ENCODE measurements at places on chromosomes 13 and 19.

DNA sequence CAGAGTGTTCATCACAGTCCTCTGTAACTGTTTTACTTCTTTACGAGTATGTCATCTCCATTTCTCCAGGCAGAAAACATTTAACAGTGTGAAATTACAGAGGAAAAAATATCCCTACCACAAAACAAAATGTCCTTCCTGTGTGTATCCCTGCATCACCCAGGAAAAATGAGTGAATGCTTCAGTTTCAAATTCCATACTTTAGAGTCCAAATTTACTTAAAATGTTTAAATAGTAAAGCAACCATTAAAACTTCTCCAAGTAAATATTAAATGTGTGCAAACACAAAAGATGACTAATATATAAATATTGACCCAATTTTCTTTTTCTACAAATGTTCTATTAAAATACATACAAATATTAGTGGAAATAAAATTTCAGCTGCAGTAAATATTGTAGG, 1016.6 kb upstream of the PCDH20 start:
- no peak for DNase-seq

GRCh38 chr13:20506696-20507095, 19.0 kb downstream of the CRYL1 start:
- DNase-seq, result no peak

DNA sequence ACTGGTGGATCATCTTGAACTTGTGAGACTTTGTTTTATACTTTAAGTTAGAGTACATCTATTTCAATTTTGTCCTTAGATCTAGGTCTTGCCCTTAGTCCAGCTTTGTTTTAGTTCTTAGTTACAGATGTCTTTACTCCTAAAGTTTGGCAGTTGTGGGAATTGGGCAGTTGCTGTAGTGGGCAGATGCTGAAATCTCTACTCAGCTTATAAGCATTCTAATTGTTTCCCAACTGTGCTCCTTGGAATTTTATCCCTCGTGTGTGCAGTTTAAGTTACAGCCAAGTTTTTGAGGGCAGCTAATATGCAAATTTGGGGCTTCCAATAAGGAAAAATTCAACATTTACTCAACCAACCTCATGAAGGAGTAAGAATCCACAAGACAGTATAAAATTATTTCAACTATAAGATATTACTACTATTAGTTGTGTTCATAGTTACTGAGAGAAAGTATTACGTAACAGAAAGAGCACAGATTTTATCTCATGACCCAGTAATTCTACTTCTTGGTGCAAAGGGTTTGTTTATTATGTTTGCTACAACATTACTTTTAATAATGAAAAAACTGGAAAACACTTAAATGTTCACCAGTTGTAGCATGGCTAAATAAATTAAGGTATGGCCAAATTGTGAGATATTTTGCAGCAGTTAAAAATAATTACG, 32.9 kb downstream of the CCDC122 start:
- no peak for DNase-seq

DNA sequence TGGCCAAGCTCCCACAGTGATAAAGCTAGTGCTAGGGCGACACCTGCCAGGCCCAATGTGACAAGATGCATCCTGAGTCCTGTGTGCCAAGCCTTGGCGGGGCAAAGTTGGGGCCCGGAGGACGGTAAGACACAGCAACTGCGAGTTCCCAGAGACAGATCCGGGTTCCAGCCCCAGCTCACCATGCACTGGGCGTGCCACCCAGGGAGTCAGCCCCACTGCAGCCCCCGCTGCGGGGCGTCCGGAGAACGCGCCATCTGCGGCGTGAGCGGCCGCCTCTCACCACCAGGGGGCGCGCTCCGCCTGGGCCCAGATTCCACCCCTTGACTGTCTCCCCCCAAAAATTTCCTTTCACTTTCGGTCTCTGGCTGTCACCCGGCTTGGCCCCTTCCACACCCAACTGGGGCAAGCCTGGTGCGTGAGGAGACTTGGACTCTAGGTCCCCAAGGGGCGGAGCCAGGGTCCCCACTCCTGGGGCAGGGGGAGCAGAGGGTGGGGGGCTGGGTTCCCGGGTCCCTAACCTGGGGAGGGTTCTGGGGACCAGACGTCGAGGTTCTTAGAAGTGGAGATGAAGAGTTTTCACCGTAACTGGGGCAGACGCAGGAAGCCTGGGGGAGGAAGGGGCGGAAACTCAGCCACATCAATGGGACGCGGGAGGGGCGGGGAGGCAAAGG, at the start of gene FLT3LG:
Gene FLT3LG, plus strand, starts transcription at position 348 of the 674 bp plus-strand sequence. CDS start 425 bp downstream, outside the sequence.
- DNase-seq, result peak; percentile 74

GRCh38 chr13:113456116-113456702, 2.9 kb upstream of the ADPRHL1 start:
- DNase-seq, result no peak

GRCh38 chr13:77298426-77298825, 28.5 kb downstream of the MYCBP2 start:
- no peak for DNase-seq

- no peak for DNase-seq
Observed at GRCh38 chr13:61253105-61253877, 162.4 kb downstream of the PCDH20 start.

GRCh38 chr13:32323912-32324311, 8.6 kb downstream of the BRCA2 start:
- no peak for DNase-seq

- no peak for DNase-seq
Observed at GRCh38 chr19:55112246-55112776, 5.1 kb downstream of the PPP1R12C start.

- no peak for DNase-seq
Observed at GRCh38 chr13:21033212-21033840, 28.1 kb downstream of the LATS2 start.

GRCh38 chr13:28329395-28330158, 165.4 kb downstream of the FLT1 start:
- no peak for DNase-seq

DNA sequence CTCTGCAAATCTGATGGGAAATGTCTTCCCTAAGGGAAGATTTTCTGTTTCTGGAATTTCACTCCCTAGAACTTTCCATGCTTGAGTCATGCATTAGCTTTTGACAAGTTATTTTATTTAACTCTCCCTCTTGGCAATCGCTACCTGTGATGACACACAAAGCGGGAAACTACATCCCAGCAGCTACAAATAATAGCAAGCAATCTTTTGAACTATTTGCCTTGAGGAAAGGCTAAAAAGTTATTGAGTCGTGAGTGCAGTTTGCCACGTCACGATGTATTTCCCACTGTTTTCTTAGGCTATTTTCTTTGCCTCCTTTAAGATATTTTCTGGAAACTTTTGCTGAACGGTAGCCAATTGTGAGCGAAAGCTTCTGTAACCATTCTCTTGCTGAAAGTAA, 353.3 kb upstream of the HTR2A start:
- no peak for DNase-seq

DNA sequence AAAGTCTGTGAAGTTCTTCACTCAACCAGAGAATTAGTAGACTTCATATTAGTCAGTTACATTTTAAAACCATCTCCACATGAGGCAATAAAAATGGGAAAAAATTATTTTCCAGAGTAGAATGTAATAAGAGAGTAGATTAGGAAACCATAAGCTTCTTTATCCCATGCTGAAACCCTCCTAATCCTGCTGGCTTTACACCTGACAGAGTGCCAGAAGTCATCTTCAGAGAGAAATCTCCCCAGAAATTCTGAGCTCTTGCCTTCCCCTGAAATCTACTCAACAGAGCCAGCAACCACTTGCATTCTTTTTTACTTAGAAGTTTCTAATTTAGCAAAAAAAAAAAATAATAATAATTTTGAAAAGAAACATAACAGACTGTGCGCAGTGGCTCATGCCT, 279.9 kb downstream of the NHLRC3 start:
- DNase-seq, result no peak

GRCh38 chr13:67134417-67135129, 95.6 kb downstream of the PCDH9 start:
- no peak for DNase-seq

GRCh38 chr19:38929929-38930775, at the start of gene SARS2:
SARS2 (minus strand) TSS chr19:38930763; CDS start chr19:38930736, 27 bp downstream.
- DNase-seq, result peak; percentile 84

GRCh38 chr19:29566496-29567054, 39.5 kb upstream of the POP4 start:
- no peak for DNase-seq

DNA sequence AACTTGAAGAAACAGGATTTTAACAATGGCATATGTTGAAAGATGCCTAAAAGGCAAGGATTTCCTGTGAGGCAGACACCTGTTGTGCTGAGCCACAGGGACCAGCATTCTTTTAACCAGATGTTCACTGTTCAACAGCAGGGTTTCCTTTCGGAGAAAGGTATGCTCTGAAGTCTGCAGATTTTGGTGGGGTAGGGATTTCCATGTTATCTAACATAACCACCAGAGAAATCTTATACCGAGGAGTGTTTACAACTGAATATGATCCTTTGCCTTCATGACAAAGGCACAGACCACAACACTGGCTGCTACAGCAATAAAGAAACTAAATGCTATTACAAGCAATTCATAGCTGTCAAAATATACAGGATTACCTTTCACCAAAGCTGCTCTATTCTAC, 48.1 kb downstream of the MPHOSPH8 start:
- DNase-seq, result no peak

- DNase-seq, result peak; percentile 45
Observed at GRCh38 chr19:5961969-5962945, 15.7 kb downstream of the RANBP3 start.

GRCh38 chr13:108225440-108225839, 7.2 kb downstream of the ABHD13 start:
- DNase-seq, result no peak

- no peak for DNase-seq
Observed at GRCh38 chr13:23644126-23644419, 73.9 kb downstream of the TNFRSF19 start.

GRCh38 chr19:14619404-14619803, 36.5 kb downstream of the CLEC17A start:
- DNase-seq, result no peak

GRCh38 chr19:34556488-34556887, 74.9 kb downstream of the WTIP start:
- no peak for DNase-seq

DNA sequence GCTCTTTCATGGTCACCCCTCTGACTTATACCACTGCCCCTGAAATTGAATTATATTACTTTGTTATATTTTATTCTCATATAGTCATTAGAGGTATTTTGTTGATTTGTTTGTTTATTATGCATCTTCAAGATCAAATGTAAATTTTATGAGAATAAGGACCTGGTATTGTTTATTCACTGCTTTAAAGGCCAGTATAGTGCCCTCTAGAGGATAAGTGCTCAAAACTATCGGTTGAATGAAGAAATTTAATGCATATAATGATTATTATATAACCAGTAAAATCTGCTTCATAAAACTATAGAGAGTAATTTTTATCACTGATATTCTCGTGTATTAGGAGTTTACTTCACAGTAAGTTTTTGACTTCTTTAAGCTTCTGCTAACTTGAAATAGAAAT, 1401.9 kb downstream of the SLITRK1 start:
- DNase-seq, result no peak

DNA sequence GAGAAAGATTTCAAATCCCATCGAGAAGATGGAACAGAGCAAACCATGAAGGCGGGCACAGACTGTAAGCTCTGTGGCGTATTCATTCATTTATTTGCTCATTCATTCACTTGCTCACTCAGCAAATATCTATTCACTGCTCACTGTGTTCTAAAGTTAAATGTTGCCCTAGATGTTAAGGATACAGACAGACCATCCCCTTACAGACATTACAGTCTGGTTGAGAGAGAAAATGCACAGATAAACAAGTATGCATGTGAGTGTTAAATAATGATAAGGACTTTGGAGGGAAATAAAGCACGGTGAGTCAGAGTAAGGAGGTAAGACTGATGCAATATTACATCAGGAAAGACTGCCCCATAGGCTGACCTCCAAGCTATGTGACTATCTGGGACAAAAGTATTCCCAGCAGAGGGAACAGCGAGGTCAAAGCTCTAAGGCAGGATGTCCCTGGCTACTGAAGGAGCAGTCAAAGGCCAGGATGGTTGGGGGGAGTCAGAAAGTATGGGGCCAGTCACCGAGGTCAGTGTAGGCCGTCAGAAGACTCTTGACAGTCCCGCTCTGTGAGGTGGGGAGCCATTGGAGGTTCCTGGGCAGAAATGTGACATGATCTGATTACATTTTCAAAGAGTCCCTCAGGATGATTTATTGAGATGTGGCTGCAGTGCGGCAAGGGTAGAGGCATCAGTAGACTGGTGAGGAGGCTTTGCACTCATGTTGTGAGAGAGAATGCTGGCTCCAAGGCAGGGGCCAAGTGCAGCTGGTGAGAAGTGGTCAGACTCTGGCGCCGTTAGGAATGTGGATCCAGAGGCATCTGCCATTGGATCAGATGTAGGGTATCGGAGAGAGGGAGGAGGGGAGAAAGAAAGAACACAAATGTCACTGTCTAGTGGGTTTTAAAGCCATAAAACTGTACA, 37.9 kb downstream of the MBNL2 start:
- DNase-seq, result no peak

GRCh38 chr19:57473646-57474045, 3.7 kb downstream of the ZNF772 start:
- DNase-seq, result no peak

DNA sequence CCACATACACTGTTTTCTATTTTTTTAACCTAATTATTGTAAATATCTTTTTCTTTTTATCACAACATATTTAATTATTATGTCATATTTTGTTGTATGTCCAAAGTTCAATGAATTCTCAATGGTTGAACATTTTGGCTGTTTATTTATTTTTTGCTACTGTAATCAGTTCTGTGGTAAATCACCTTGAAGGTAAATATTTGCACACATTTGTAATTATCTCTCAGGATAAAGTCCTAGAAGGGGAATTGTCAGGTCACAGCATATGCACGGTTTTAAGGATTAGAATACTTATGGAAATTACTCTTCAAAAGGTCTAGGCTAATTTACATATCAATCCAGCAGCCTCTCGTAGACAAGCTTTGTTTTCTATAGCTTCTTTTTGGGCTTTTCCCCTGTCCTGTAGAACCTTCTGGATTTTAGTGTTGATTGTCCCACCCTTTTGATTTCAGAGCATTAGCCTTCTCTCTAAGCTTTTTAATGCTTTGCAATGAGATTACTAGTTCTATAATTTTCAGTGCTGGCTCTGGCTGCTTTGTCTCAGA, 362.6 kb downstream of the KCNRG start:
- DNase-seq, result no peak

GRCh38 chr13:44117351-44117750, 237.6 kb downstream of the LACC1 start:
- DNase-seq, result no peak
